ENCODE measurements at places on chromosomes 12 and 14.

GRCh38 chr14:87468531-87468930 is 524.5 kb downstream of the GALC start:
- DNase-seq: no peak

GRCh38 chr12:19819231-19819630 is 379.9 kb downstream of the AEBP2 start:
- no peak for DNase-seq

GRCh38 chr12:79534029-79534867 is 156.5 kb downstream of the PAWR start:
- DNase-seq: no peak

GRCh38 chr12:14629832-14630710 is 62.4 kb upstream of the PLBD1 start:
- peak; percentile 31 for DNase-seq

DNA sequence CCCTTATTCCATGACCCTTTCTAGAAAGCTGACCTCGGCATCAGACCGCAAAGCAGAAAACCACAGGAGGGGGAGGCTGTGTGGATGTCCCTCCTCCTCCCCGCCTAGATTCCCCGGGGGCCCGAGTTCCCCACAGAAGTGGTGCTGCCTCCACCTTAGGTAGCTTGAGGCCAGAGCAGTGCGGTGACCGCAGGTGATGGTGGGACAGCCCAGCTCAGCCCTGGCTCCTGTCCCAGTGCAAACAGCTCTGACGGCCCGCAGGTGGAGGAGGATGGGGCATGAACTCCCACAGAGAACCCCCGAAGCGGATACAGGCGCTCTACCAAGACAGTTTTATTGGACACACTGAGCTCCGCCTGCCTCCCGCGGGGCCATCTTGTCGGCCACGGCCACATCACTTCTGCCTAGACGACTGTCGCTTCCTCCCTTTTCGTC is 19.5 kb downstream of the ARL6IP4 start:
- no peak for DNase-seq

DNA sequence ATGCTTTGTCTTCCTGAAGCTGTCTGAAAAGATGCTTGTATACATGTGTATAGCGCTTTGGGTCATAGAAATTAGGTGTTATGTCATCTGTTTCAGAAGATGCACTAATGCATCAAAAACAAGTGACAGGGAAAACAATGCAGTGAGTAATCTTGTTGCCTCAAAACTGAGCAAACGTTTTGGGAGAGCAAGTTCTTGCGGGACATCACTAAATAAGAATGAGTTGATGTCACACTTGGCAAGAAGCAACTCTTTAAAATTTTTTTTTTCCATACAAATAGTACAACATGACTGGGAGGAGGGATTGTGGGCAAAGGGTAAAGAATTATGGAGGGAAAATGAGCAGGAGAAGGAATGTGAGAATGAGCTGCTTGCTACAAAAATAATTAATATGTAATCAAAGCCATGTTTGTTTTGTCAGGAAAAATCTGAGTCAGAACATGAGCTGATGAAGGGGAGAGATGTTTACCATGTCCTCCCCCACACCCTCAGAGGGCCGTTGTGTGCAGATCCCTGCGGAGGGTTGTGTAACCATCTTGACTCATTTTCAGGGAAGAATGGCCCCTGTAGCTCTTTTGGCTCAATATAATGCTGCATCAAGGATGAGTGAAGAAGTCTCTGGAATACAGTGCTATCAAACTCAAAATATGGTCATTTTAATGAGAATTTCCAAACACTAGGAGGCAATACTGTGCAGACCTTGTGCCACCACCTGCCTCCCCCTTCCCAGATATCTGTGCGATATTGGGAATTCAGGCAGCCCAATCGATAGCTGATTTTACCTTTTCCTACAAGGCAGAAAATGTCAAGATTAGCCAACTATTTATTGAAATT is 41.4 kb downstream of the BORCS5 start:
- no peak for DNase-seq

All from T-helper 1 cell (primary cell).